ENCODE measurements at places on chromosomes 7 and 10.

GRCh38 chr7:36668080-36668479 lies 56.2 kb downstream of the AOAH start:
- no peak for DNase-seq

DNA sequence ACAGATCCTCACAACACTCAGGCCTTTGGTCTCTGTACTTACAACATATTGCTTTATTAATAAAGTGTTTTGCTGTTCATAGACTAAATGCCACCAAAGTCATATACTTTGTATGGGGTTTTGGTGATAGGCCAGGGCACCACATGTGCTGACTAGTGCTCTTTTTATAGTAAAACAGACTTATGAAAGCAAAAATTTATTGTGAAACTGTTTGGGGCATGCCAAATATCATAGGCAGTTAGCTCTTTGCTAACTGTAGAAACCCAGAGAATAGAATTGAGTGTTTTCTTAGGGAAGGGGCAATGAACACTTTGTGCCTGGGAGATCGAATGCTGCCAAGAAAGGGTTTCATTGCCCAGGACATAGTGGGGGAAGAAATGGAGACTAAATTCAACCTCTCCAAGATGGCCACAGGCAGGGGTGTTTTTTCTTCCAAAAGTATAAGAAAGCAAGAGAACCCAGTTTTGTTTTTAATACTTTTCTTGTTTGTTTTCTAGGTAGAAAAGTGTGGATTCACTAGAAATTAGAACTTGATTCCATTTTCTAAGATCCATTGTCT lies 142.7 kb downstream of the TRIL start:
- no peak for DNase-seq

GRCh38 chr7:150715293-150715692 lies 1.1 kb upstream of the GIMAP1 start:
- no peak for DNase-seq

- no peak for DNase-seq
These were observed 2.5 kb upstream of the AVPI1 start for GRCh38 chr10:97689559-97690020.

DNA sequence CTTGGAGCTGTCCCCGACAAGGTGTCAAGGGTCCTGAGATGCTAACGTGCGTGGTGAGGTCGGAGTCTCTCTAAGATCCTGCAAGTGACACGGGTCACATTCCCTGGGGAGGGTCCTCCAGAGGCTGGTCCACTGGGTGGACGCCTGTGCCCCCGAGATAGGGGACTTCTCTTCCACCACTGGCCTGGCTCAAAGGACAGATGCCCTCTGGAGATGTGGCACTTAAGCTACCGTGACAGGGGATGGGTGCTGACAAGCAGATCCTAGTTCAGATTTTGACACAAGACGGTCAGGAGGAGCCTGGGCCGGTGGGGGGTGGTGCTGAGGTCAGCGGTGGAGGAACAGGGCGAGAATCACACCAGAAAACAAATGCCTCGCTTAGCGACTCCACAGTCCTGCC lies 178.0 kb downstream of the ADARB2 start:
- DNase-seq = no peak

DNA sequence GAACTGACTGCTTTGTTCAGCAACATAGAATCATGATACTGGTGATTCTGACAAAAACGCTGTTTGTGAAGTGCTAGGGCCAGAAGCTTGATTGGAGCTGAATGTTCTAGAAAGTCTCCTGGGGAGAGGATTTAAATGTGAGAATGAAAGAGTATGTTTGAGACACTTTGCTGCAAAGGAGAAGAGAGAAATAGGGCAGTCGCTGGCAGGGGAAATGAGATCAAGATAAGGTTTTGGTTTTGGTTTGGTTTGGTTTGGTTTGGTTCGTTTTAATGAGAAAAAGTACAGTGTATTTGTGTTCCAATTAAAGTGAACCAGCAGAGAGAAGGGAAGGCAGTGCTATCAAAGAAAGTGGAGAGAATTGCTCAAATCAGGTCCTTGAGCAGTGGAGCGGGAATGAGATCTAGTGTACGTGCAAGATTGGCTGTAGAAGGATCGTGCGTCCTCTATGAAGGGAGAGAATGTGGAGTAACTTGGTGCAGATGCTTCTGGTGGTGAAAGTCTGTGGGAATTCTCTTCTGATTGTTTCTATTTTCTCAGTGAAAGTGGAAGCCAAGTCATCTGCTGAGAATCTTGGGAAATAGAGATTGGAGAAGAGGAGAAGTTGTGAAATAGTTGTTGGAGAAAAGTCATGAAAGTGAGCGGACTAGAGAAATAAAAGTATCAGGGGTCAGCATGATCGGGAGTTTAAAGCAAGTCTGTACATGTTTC lies 270.5 kb downstream of the CCDC3 start:
- no peak for DNase-seq

GRCh38 chr7:128883622-128884448 lies 21.2 kb downstream of the ATP6V1F start:
- peak; percentile 77 for DNase-seq

DNA sequence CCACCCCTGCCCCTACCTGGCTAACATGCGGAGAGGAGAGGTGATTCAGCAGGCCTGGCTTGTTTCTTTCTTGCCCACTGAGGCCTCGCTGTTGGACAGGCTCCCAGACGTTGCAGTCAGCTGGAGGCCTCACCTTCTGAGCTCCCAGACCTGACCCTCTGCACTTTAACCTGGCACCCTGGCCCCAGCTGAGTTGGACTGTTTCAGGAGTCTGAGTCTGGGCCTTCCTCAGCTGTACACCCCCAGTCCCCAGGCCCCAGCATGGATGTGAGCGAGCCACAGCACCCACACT lies 35.0 kb downstream of the UNC5B start:
- DNase-seq = no peak

DNA sequence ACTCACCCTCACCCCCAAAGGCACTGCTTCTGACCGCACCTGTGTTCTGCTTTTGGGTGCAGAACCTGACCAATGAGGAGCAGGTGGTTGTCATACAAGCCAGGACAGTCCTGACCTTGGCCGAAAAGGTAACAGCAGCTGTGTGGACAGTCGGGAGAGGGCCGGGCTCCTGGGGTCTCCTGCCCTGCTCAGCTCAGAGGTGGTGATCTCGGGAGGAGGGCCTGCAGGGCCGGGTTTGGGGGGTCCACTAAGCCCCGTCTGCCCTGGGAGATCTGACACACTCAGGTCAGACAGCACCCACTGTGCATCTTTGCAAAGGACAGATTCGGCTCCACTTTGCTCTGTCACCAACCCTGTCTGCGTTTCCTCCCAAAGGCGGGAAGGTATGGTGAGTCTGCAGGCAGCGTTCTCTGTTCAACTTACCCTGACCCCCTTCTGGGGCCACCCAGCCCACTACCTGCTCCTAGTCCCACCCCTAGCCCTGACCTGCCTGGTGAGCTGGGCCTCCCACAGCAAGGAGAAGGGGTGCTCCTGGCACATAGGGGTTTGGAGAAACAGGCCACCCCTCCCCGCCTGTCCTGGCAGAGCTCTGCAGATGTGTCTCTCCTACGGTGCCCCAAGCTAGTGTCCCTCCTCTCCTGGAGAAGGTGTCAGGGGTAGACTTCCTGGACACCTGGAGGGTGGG lies 33.7 kb upstream of the DPYSL4 start:
- DNase-seq = no peak

GRCh38 chr10:91127341-91128082 lies 93.0 kb upstream of the PCGF5 start:
- no peak for DNase-seq

DNA sequence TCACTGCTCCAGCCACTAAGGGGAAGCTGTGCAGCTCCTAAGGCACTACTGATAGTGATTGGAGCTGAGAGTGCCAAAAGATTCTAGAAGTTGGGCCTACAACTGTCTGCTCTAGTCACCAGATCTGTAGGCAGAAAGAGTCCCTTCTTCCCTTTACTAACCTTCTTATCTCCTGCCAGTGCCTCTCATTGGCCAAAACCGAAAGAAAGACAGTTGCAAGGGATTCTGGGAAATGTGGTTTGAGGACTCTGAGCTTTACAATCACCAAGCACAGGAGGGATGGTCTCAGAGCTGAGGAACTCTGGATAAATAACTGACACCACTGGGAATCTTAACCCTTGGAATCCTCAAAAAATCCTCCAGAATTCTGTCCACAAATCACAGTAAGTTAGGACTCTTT lies 615.8 kb downstream of the CCSER2 start:
- DNase-seq = no peak

DNA sequence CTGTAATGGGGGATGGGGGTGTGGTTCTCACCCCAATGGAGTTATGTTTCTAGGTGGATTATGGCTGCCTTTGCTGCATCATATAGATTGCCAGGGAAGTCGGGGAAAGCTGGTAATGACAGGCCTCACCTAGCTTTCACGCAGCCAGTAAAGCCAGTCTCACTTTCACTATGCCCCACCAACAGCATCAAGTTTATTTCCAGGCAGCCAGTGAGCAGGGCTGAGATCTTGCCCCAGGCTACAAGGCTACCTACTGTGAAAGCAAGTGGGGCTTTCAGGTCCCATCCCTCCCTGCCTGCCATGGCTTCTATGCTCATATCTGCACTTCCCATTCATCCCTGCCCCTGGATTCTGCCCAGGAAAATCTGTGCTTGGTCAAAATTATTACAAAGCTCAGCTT lies 61.7 kb upstream of the NXPH1 start:
- DNase-seq = no peak

GRCh38 chr10:61251089-61251488 lies 202.1 kb downstream of the TMEM26 start:
- DNase-seq = no peak

DNA sequence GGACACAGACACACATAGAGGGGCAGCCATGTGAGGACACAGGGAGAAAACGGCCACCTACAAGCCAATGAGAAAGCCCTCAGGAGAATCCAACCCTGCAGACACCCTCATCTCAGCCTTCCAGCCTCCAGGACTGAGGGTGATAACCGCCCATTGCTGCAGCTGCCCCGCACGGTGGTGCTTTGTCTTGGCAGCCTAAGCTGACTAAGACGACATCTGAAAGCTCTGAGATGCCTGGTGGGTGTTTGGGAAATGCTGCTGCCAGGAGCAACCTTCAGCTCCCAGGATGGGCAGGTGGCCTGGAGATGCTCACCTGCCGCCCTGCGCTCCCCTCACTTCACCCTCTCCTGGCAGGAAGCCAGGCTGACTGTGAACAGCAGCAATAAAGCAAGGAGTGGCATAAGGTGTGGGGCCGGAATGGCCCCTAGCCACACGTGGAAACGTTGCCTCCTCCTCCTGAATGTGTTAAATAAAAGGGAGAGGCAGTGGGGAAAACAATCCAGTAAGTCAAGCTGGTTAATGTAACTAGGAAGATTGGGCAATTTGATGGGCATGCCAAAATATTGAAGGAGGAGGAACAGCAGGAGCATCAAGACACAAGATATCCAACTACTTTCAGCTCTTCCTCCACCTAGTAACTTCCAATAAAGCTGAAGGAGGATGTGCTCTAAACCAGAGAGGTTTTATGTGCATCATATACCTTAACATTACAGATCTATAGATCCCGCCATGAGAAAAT lies 121.5 kb downstream of the TNS3 start:
- no peak for DNase-seq

DNA sequence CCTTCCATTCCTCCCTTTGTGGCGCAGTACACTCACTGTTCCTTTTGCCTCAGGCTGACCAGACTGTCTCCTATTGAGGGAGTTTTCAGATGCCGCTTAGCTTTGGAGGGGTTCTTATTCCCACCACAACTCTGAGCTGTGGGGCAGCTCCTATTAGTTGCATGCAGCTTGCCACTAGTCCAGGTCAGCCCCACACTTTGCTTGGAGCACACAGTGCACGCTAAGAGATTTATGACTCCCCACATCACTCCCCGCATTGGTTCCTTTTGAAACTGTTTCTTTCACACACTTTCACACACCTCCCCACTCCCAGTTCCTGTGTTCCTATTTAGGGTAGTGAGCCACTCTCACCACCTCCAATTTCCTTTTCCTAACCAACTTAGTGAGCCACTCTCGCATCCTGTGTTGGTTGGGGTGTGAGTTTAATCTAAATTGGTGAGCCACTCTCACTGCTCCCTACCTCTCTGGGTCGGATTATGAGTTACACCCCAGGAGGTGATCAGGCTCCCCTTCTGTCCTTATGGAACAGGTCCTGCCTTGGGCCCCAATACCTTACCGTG lies 10.4 kb upstream of the ZNF485 start:
- DNase-seq = no peak

- DNase-seq = no peak
These were observed 37.0 kb upstream of the CASD1 start for GRCh38 chr7:94472608-94473007.

DNA sequence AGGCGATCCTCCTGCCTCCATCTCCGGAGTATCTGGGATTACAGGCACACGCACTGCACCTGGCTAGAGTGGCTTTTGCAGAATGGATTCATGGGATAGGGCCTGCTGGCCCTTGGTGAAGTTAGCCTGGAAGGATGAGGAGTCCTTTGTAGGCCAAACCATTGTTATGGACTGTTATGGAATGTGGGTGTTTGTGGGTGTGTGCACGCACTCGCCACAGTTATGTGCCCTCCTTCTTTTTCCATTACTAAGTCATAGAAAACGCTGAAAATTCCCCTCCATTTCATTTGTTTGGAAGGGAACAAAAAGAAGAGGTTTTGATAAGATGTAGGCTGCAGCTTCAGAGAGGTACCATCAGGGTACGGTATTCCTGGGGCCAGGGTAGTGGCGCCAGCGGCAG lies 15.0 kb downstream of the ZNF862 start:
- DNase-seq = no peak

GRCh38 chr7:31493714-31494181 lies 20.1 kb upstream of the ITPRID1 start:
- no peak for DNase-seq

DNA sequence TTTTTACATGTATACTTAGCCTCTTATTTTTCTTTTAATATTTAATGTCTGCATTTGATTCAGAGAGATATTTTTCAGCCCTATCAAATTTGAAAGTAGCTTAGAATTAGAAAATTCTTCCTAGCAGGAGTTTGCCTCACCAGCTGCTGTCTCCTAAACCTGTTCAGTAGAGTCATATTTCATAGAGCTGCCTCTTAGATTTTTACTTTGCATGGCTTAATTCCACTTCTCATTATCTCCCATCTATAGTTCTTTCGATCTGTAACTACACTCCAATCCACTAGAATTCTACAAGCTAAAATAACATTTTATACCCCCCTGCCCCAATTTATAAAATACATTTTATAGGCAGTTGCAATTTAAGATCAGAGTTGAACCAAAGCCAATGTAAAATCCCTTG lies 227.0 kb downstream of the ANK3 start:
- DNase-seq = no peak

- no peak for DNase-seq
These were observed 133.8 kb upstream of the KCNMA1 start for GRCh38 chr10:77771450-77771849.

- no peak for DNase-seq
These were observed 7.1 kb upstream of the KCNMA1 start for GRCh38 chr10:77644557-77645243.

DNA sequence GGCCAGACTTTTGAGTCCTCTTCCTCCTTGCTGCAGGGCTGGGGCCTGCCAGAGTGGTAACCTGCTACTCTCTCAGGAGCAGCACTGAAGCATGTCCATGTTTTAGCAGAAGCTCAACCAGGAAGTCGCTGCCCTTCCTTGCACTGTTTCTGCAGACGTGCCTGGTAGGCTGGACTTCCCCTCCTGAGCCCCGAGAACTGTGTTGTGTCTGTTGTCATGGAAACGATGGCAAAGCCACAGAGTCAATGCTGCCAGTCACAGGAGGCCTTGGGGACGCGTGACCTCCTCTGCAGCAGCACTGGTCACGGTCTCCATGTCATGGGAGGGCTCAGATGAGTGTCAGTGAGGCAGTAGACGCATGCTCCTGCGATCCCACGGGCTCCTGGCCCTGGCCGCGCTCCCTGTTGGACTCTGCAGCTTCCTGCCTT lies 145.5 kb downstream of the FANK1 start:
- no peak for DNase-seq

- peak; percentile 95 for DNase-seq
These were observed 118.9 kb downstream of the PRPF18 start for GRCh38 chr10:13705526-13706174.
